ENCODE measurements at places on chromosomes 4 and X.

GRCh38 chrX:48971249-48972219 lies at the start of gene KCND1:
Gene KCND1 (minus strand): TSS chrX:48971844. CDS start chrX:48970271, 1,573 bp downstream.
- no peak for DNase-seq

DNA sequence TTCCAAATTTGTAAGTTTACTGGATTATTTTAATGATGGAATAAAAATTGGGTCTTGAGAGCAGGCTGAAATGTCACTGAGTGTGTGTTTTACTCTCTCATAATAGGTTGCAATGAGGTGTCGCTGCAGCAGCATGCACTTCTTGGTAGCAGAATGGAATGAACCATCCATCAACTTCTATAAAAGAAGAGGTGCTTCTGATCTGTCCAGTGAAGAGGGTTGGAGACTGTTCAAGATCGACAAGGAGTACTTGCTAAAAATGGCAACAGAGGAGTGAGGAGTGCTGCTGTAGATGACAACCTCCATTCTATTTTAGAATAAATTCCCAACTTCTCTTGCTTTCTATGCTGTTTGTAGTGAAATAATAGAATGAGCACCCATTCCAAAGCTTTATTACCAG lies 2.6 kb downstream of the SAT1 start:
- no peak for DNase-seq

DNA sequence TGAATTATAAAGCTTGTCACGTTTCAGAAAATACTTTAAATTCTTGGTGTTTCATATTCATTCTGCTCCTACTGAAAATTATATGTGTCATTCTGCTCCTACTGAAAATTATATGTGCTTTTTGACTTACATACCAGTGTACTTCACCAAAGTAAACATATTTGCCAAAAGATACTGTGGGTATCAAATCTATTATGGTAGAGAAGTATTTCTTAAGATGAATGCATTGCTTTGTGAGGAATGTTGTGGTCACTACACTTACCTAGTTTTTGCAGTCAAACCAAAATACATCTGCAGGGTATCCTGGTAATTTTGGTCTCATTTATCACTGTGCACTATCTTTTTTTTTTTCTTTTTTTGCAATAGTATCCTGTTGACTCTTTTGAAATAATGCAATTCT lies 287.7 kb upstream of the MAD2L1 start:
- DNase-seq: no peak

GRCh38 chr4:41600243-41600912 lies 62.4 kb downstream of the LIMCH1 start:
- DNase-seq: no peak

DNA sequence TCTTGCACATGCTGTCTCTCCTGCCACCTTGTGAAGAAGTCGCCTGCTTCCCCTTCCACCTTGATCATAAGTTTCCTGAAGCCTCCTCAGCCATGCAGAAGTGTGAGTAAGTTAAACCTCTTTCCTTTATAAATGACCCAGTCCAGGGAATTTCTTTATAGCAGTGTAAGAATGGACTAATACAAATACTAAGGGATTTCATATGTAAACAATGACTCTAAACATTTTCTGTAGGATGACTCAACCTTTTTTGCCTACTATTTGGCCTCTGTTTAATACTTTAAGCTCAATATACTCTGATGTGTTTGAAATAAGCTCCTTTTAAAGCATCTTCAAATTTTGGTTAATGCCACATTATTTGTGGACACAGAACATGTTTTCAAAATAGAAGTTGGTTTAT lies 813.5 kb upstream of the SLIT2 start:
- no peak for DNase-seq

DNA sequence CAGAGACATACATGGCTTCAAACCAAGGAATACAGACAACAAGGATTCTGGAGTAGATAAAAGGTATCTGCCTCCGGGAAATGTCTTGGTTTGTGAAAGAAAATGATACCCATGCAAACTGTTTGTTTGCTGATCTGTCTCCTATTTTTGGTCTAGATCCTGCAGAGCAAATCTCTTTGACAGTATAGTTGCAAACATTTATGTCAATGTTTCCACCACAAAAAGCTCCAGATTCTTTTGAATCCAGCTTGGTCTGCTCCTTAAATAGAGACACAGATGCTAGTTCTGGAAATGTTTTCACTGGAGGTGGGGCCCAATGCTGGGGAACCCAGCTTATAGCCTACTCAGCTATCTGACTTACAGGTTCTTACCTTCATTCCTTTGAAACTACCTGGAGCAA lies 119.7 kb downstream of the ATG4A start:
- no peak for DNase-seq

GRCh38 chr4:52407545-52407944 lies 251.6 kb downstream of the USP46 start:
- DNase-seq: no peak

DNA sequence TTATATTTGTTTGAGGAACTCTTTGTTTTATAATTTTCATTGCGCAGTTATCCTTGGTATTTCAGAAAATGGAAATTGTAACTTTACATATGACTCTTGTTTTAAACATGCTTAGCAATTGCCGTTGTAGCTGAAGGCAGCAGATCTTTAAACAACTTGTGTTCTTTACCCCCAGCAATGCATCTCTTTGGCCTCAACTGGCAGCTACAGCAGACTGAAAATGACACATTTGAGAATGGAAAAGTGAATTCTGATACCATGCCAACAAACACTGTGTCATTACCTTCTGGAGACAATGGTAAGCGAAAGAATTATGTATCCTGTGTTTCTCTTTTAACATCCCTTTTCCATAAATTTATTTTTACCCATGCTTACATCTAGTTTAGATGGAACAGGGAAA lies 263.6 kb downstream of the DCTD start:
- DNase-seq: no peak

DNA sequence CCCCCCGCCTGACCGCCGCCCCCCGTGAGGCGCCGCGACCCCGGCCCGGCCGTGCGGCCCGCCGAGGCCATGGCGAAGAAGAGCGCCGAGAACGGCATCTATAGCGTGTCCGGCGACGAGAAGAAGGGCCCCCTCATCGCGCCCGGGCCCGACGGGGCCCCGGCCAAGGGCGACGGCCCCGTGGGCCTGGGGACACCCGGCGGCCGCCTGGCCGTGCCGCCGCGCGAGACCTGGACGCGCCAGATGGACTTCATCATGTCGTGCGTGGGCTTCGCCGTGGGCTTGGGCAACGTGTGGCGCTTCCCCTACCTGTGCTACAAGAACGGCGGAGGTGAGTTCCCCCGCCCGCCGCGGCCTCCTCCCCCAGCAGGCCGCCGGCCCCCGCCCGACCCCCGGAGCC lies 780 bp downstream of the SLC6A8 start:
- no peak for DNase-seq

GRCh38 chr4:3651267-3651845 lies 114.8 kb upstream of the ADRA2C start:
- DNase-seq: no peak

DNA sequence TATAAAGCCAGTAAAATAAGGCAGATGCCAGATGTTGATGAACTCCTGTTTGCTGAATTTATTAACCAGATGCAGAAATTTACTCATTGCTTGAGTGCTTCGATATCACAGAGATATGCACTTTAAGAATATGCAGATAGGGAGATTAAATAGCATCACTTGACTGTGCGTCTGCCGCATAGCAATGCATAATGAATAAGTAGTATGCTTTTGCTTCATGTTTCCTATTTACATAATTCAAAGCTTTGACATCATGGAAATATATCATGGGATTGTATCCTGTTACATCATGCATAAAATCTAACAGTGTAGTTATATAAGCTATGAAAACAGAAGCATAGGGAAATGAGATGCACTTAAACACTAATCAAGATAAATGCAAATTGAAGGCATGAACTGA lies 45.9 kb downstream of the VEGFC start:
- DNase-seq: no peak

GRCh38 chrX:115579327-115579726 lies 18.4 kb downstream of the PLS3 start:
- DNase-seq: no peak
